ENCODE measurements at places on chromosomes 7 and 10.

GRCh38 chr7:108136191-108136688 is 6.1 kb upstream of the LAMB4 start:
- DNase-seq = no peak

DNA sequence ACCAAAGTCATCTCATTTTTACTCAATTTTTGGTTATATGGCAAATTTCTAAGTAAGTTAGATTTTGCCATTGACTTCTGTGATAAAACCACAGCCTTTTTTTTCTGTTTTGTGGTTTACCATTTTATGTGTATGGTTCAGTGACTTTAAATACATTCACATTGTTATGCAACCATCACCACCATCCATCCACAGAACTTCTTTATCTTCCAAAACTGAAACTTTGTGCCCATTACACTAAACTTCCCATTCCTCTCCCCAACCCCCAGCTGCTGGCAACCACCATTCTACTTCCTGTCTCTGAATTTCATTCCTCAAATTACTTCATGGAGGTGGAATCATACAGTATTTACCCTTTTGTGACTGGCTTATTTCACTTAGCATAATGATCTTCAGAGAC is 280.4 kb upstream of the TCERG1L start:
- no peak for DNase-seq

GRCh38 chr10:46543466-46544377 is 12.7 kb downstream of the GPRIN2 start:
- no peak for DNase-seq

DNA sequence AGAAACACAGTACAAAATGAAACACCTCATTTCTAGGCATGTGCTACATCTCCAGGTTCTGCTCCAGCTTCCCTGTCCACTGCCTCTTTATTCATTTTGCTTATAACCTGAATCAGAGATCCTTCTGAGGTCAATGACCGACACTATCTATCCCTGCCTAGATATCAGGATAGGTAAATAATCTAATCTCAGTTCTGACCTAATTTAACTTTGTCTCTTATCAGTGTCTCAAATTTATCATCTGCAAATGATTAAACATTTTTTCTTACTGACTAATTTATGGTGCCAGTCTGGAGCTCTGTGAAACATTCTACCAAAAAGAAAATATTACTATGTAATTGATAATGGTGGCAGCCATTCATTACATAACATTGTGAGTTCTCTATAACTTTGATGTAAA is 61.1 kb downstream of the SGCE start:
- no peak for DNase-seq

DNA sequence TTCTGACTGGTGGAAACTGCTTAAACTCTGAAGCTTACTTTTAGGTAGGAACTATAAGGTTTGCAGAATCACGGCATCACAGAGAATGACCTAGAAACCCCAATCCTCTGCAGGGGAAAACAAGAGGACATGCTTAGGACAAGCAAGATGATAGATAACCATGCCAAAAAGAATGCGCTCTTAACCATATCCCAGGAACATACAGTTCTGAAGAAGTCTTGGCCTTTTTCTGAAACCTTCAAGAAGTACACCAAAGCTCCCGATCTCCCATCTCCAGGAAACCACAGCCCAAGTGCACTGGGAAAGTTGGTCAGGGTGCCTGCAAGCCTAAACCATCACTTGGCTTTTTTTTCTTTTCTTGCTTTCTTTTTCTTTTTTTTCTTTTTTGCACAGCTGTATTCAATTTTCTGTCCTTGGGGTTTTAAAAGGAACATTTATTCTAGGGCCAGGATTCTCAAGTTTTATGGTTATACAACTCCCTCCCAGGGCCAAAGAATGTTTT is 12.2 kb upstream of the SVIL start:
- peak; percentile 65 for DNase-seq

DNA sequence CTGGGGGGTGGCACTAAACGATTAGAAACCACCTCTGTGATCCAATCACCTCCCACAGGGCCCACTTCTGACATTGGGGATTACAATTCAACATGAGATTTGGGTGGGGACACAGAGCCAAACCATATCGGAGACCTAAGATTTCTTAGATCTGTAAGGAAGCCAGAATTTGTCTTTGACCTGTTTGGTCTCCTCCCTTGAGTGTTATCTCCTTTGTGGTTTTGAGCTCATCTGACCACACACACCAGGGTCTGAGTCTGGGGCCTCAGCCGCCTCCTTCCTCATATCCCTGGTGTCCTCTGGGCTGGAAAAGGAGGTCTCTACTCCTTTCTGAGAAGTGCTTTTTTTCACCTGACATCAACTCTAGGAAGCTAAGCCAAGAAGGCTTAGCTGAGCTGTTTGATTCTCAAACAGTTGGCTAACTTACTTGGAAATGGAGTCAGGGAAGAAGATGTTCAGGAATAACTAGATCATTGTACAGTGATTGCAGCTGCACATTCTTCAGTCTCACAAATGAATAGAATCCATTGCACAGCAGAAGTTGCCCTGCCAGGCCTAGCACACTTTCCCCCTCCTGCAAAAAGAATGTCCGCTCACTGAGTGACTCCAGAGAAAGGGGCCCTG is 167.4 kb downstream of the ARHGAP21 start:
- DNase-seq = no peak

GRCh38 chr7:35720032-35720431 is 25.1 kb upstream of the HERPUD2 start:
- DNase-seq = no peak

DNA sequence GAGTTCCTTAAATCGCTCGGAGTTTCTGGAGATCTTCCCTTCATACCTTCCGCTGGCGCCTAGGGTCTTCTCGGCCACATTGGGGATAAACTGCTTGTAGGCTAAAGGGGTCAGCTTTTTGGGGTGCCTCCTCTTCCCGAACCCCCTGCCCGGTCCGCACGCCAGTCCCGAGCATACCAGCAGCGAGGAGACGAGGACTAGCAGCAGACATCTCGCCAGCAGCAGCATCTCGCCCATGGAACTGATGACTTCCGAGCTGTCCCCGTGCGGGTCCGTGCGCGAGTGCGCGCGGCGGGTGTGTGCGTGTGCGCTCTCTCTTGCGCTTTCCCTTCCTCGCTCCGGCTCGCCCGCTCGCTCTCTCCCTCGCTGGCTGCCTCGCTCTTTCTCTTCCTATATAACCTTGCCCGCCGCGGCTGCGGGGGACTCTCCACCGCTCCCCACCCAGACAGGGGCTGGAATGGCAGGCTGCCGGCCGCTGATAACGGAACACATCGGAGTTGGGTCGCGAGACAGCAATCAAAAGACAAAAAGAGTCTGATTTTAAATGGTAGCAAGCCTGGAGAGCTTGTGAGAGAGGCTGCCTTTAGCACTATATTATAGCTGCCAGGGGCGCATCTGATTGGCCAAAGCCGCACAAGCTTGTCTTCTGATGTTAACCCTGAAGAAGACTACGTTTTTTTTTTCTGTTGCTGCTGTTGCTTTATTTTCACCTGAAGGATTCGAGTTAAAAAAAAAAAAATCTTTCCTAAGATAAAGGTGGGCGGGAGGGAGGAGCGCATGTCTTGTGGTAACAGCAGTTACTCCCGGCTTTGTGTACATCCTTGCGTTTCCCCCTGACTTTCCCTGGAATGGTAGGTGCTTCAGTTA is at the start of gene SHH:
SHH (minus strand) TSS at position 569 of the 867 bp plus-strand sequence; CDS start at position 228, 341 bp downstream.
- no peak for DNase-seq

DNA sequence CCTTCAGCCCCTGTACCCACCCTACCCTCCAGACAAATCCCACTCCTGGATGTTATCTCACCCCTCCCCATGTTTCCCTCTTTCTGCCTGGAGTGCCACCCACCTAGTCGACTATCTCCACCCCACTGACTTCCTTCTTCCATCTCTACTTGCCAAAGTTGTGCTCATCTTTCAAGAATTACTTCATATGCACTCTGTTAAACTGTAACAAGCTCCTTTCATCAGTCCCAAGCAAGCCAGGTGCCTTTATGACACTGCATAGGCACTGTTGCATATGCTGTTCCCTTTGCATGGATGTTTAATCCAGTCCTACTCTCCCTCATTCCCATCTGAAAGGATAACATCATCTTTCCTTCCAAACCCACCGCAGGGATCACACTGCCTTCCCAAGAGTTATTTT is 8.9 kb upstream of the CDK1 start:
- no peak for DNase-seq

DNA sequence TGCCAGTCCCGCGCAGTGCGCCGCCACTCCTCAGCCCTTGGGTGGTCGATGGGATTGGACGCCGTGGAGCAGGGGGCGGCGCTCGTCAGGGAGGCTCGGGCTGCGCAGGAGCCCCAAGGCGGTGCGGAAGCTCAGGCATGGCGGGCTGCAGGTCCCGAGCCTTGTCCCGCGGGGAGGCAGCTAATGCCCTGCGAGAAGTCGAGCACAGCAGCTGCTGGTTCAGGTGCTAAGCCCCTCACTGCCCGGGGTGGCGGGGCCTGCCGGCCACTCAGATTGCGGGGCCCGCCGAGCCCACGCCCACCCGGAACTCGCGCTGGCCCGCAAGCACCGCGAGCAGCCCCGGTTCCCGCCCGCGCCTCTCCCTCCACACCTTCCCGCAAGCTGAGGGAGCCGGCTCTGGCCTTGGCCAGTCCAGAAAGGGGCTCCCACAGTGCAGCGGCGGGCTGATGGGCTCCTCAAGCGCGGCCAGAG is 14.4 kb upstream of the WASL start:
- DNase-seq = no peak

DNA sequence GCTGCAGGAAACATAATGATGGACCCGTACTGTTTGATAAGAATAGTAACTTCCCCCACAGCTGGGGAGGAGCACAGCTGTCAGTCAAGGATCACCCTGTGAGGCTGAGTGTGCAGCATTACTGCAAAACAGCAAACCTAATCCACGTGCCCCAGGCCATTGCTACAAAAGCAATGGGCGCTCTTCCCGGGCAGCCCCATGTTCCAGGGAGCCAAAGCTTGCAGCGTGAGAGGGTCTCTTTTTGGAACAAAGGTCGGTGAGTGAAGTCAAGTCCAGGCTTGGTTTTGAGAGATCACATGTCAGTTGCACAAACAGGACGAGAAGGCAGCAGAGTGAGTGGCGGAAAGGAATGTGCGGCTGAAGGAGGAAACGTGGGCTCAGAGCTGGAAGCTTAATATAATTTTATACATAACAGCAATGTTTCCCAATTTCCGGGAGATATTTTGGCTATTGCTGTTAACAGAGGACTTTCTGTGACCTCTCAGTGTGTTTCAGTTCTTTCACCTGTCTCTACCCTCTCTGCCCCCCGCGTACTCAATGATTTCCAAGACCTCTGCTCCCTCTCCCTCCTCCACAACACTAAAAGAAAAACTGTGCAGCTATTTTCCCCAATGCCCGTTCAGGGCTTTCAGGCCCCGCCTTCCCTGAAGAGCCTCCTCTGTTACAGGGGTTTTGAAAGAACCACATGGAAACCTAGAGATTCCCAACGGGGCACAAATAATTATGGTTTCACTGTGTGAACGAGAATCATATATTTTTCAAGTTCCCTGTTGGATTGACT is 128.9 kb downstream of the MTPAP start:
- DNase-seq = peak; percentile 72

DNA sequence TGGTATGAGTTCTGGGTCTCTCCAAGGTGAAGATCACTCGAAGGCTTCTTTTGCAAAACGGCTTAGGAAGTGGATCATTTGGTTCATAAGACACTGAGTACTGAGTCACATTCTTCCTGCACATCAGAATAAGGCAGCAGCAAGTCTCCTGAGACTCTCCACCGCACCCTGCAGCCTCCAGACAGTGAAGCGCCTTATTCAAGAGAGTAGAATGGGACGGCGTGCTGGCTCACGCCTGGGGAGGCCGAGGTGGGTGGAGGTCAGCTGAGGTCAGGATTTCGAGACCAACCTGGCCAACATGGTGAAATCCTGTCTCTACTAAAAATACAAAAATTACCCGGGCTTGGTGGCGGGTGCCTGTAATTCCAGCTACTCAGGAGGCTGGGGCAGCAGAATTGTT is 70.3 kb downstream of the C10orf143 start:
- no peak for DNase-seq

DNA sequence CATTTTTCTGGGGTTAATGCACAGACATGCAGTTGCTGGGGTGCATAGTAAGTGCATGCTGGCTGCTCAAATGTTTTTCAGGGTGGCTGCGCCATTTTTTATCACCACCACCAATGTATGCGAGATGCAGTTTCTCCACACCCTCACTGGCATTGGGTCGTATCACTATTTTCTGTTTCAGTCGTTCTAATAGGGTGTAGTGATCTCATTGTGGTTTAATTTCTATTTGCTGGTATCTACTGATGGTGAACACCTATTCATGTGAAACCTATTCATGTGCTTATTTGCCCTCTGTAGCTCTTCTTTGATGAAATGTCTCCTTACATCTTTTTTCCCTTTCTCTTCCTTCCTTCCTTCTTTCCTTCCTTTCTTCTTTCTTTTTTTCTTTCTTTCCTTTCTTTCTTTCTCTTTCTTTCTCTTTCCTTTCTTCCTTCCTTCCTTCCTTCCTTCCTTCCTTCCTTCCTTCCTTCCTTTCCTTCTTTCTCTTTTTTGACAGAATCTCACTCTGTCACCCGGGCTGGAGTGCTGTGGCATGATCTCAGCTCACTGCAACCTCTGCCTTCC is 84.3 kb downstream of the ELFN1 start:
- DNase-seq = no peak

DNA sequence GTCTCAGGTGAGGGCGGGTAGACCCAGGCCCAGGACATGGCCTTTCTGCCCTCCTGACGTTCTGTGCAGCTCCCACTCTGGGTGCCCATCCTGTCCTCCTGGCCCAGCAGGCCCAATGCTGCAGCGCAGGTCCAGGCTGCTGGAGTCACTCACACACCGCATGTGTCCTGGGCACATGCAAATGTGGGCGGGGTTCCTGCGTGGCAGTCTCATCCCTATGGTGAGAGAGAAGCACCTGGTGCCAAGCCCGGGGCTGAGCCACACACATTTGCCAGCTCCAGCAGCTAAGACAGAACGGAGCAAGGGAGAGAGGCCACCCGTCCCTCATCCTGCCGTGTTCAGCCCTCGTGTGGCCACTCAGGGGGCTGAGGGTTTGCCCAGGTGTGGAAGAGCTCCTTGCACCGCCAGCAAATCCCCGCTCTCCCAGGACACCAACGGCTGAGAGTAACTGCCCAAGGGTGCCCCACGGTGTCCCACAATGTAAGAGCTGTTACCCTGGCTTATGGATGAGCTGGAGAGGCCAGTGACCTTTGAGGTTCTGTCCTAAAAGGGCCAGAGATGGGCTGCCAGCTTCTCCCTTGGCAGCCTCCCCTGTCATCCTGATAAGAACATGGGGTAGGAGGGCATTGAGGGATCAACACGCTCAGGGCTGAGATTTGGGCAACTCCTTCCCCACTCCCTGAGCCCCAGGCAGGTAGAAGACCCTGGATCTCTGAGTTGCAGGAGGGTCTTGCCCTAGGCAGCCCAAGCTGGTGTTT is 4.4 kb downstream of the FUOM start:
- no peak for DNase-seq

GRCh38 chr10:100174699-100175677 is 10.8 kb downstream of the ERLIN1 start:
- DNase-seq = no peak

DNA sequence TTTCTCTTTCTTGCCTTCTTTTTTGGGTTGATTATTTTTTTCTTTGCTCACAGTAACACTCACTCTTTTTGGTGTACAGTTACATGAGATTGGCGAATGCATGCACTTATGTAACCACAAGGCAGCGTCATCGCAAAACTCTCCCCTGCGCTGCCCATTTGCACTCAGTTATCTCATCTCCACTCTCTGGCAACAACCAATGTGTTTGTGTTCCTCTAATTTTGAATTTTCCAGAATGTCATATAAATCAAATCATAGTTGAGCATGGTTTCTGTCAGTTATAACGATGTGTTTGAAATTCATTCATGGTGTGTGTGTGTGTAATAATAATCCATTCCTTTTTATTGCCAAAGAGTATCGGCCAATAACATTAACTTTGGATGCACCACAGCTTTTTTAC is 23.0 kb upstream of the IGFBP3 start:
- no peak for DNase-seq

GRCh38 chr7:131540491-131541162 is 15.8 kb downstream of the PODXL start:
- DNase-seq = no peak

All from fibroblast of pulmonary artery (primary cell).